NCI-H1048 (cell line): ENCODE measurements at places on chromosomes 1 and 21.

DNA sequence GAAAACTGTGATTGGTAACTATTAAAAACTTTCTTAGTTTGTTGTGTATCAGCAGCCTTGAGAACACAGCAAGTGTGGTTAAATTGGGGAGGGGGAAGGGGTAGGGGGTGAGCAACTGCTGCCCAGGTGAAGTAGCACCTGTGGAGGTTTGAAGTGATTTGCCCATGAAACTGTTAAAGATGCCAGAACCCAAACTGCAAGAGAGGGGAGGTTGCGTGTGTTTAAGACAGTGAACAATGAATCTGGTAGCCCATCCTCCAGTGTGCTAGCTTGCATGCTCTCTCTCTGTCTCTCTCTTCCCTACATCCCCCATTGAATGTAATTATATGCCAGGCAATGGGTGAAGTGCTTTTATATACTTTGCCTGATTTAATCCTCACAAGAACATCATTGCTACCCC, 154.7 kb downstream of the RUNX1 start:
- no peak for DNase-seq

DNA sequence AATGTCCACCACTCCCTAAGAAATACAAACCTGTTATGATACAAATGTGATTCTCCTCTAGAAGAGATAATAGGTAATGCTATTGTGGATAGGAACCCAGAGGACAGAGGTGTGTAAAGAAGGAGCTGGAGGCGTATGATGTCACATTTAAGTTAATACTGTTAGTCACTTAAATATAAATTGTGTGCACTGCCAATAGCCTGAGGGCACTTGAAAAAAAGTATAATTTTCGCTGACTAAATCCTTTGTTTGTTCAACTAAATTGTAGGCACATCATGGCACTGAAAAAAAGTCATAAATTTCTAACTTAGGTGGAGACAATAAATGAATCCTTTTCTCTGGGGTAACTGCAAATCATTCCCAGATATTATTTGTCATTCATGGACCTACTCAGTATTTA, 4.4 kb downstream of the RCSD1 start:
- no peak for DNase-seq

GRCh38 chr1:47555306-47555705, 117.5 kb downstream of the FOXD2 start:
- DNase-seq: no peak

GRCh38 chr1:21283524-21283923, 6.7 kb downstream of the ECE1 start:
- DNase-seq: no peak

DNA sequence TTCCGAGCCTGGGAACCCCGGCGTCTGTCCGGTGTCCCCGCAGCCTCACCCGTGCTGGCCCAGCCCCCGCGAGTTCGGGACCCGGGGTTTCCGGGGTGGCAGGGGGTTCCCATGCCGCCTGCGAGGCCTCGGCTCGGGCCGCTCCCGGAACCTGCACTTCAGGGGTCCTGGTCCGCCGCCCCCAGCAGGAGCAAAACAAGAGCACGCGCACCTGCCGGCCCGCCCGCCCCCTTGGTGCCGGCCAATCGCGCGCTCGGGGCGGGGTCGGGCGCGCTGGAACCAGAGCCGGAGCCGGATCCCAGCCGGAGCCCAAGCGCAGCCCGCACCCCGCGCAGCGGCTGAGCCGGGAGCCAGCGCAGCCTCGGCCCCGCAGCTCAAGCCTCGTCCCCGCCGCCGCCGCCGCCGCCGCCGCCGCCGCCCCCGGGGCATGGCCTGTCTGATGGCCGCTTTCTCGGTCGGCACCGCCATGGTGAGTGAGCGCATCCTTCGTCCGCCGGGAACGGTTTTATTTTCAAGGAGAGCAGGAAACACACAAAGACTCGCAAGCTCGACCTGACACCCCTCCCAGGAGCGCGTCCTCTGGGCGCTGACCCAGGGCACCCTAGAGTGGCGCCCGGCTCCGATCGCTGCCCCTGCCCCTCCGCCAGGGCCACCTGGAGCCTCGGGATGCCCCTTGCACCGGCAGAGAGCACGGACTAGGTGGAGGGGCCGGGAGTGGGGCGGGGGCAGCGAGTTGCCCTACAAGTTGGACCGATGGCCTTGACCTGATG, at the start of gene ABCG1:
ABCG1 (plus strand) TSS at position 305 of the 770 bp plus-strand sequence; CDS start at position 428, 123 bp downstream.
- DNase-seq: no peak

GRCh38 chr1:94122201-94122970, 1.4 kb upstream of the ABCA4 start:
- DNase-seq: no peak

GRCh38 chr1:3271866-3272265, 182.6 kb upstream of the ARHGEF16 start:
- DNase-seq: no peak

GRCh38 chr21:33985117-33986050, 69.8 kb upstream of the ATP5PO start:
- DNase-seq: no peak

DNA sequence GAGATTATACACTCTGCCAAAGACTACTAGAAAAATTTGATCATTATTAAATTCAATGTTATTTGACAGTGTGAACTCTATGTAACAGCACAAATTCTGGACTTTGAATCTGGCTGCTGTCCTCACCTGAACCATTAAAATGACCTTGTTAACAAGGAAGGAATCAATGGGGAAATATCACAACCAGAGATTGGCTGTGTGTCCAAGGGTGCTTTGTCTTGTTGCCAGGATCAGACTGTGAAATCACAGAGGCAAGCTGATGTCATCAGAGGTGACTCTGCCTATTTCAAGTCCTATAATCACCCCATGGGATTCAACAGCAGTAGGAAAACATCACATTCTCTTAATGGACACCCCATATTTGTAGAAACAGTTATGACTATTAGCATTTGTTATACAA, 46.8 kb downstream of the ADAMTS5 start:
- DNase-seq: no peak

DNA sequence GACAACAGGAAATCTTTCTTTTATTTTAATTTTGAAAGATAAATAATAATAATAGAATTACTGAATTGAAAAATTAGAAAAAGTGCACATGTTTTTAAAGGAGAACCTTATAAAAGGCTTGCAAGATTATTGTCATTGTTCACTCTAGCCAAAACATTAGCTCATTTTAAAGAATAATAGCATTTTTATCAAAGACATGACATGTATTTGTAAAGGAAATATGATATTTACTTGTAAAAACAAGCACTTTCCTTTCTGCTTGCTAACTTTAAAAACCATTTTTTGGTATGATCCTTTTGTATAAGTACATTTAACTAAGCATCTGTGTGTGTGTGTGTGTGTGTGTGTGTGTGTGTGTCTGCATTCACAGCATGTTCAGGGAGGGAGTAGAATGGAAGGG, 156.3 kb upstream of the C1orf87 start:
- DNase-seq: no peak

DNA sequence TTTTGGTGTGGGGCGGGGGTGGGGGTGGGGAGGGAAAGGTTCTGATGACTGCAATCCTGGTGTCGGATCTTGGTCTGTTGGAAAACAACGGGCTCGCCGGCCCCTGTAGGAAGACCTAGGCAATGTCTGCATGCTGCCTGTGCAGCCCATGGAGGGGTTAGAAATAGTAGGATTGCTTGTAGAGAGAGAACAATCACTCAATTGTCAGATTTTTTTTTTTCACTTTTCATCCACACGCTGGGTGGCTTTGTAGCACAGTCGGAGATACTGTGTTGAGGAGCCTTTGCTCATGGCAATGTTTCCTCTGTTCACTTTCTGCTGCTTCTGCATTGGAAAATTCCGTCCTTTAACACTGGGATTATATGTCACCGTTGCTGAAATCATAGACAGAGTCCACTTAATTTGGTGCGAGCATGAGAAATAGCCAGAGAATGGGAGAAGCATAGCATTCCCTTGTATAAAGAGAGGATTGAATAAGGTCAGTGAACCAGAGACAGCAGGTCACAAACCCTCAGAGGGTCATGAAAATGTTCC, 107.5 kb downstream of the MRPS6 start:
- no peak for DNase-seq

- no peak for DNase-seq
These were observed 65.6 kb upstream of the SLC44A3 start for GRCh38 chr1:94754570-94754969.

GRCh38 chr1:25744140-25744581, 55.8 kb upstream of the SELENON start:
- no peak for DNase-seq

GRCh38 chr1:106846656-106847055, 209.8 kb upstream of the PRMT6 start:
- no peak for DNase-seq

DNA sequence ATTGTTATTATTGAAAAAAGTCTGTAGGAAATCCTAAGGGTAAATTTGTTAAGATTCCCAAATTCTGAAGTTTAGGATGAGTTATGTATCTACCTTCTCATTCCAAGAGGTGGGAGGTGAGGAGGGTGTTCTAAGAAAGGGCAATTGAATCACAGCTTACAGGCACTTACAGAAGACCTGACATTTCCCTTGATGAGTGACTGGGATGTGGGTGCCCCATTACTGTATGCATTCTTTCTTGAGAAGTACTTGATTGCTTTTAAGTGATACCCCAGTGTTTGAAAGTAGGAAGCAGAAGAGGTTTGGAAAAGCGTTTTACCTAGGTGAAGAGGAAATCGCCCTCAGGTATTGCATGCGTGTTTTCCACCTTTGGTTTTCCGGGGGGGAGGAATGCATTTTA, 87.0 kb upstream of the ADAR start:
- DNase-seq: no peak

DNA sequence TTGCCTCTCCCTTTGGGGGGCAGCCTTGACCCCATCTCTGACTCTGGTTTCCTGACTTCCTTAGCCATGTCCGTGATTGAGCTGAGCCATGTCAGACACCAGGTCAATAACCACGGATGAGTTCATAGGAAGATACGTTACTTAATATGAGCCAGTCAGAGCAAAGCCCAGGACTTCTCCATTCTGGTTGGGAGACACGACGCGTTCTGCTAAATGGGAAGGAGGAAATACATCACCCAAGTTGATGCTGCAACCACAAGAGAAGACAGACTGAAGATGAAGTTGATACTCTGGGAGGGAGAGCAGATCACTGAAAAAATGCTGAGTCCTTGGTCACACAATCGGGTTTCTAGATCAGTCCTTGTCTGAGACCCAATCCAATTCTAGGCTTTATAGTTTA, 90.9 kb downstream of the MATN1 start:
- no peak for DNase-seq

- DNase-seq: no peak
These were observed 45.0 kb downstream of the NPHP4 start for GRCh38 chr1:5947071-5947821.

- DNase-seq: no peak
These were observed 5.6 kb upstream of the SAMSN1 start for GRCh38 chr21:14551741-14552140.

GRCh38 chr1:85258536-85259117, 835 bp downstream of the C1orf52 start:
- no peak for DNase-seq

- no peak for DNase-seq
These were observed 10.4 kb upstream of the MRPL9 start for GRCh38 chr1:151773702-151774101.

DNA sequence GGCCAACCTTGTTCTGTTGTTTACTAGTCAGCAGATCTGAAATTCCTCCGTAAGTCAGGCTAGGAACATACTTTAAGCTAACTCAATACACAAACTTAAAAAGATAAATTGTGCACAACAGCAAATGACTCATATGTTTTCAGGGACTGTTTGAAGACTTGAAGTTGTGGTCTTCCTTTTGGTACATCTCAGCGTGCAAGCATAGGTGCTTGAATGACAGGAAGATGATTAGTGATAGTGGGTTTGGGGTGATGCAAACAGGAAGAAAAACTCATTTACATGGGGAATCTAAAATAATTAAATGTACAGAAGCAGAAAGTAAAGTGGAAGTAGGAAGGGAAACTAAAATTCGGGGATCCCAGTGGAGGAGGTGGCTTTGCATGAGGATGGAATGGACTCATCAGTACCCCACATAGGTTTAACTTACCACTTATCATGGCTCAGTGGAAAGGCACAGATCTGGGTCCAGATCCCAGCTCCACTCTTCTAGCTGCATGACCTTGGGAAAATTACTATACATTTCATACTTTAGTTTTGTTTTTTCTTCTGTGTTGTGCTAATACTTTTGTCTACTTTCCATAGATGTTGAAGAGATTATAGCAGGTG, 122.3 kb downstream of the XCL2 start:
- no peak for DNase-seq

GRCh38 chr1:162207862-162208261, 138.4 kb downstream of the NOS1AP start:
- DNase-seq: no peak

DNA sequence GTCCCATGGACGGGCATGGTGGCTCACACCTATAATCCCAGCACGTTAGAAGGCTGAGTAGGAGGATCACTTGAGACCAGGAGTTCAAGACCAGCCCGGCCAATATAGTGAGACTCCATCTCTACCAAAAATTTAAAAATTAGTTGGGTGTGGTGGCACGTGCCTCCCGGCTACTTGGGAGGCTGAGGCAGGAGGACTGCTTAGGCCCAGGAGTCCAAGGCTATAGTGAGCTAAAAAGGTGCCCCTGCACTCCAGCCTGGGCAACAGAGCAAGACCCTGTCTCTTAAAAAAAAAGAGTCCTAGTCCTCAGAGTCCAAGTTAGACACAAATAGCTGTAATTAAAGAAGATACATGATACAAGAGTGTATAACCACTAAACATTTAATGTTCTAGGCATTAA, 20.1 kb downstream of the TRIT1 start:
- DNase-seq: no peak

DNA sequence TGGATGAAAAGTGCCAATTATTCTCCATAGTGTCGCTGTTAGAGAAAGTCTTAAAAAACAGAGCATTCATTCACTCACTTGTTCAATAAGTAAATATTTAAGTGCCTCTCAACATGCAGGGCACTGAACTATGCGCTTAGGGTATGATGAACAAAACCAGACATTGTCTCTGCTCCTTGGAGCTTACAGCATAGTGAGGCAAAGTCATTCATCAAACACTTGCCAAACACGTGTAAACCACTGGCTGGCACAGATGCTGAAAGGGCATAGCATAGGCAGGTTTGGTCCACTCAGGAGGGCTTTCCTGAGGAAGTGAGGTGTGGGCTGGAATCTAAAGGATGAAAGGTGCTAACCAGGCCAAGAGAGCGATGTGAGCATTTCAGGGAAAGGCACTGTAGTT, 27.6 kb upstream of the RD3 start:
- DNase-seq: no peak

- no peak for DNase-seq
These were observed 29.9 kb upstream of the C1orf21 start for GRCh38 chr1:184356891-184357290.

GRCh38 chr1:168991667-168992475, 114.6 kb upstream of the ATP1B1 start:
- DNase-seq: no peak

DNA sequence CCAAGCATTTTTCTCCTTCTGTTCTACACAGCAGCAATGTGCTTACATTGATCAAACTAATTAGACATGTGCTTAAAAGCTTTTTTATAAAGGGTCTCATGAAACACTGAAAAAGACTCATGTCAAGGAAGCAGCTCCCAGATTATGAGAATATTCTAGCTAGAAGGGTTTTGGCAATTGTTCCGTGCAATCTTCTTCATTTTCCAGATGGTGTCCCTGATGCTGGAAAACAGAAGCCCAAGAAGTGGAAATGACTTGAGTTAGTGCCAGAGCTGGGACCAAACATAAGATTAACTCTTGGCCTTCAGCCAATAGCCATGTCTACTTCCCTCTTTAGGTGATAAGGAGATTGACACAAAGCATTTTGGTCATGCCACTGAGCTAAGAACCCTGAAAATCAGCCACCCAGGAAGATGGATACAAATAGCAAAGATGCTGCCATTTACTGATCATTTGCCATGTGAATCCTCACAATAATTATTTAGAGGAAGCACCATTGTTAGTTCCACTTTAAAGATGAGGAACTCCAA, 110.8 kb downstream of the MATN1 start:
- DNase-seq: no peak

GRCh38 chr1:36397083-36397377, 678 bp downstream of the LSM10 start:
- DNase-seq: no peak
